ENCODE measurements at places on chromosomes 3 and 15.

GRCh38 chr15:85541744-85542143 lies 161.3 kb downstream of the AKAP13 start:
- no peak for DNase-seq

- no peak for DNase-seq
These were observed 92.1 kb upstream of the FXR1 start for GRCh38 chr3:180820400-180820799.

DNA sequence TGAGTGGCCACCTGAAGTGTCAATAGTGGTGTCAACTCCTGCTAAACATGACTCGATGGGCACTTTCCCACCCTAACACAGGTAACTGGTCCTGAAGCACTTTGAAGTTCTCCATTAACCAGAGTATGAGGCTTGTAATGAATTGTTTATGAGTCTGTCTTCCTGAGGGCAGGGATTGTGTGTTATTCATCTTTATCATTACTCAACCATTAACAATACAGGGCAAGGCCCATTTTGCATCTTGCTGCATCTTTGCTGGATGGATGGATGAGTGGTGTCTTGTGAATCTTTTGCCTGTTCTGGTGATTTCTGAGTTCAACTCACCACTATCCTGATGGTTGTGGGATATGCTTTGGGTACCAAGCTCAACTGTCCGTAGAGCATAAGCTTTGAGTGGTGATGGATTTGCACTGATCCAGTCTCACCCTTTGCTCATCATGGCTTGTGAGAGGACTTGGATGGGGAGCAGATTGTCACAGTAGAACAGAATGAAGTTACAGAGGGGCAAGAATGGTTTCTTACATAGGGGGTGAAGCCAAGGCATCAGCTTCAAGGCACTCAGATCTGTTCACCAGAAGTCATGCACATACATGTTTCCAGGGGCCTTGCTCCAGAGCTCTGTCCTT lies 22.3 kb upstream of the EPB42 start:
- DNase-seq, result no peak

DNA sequence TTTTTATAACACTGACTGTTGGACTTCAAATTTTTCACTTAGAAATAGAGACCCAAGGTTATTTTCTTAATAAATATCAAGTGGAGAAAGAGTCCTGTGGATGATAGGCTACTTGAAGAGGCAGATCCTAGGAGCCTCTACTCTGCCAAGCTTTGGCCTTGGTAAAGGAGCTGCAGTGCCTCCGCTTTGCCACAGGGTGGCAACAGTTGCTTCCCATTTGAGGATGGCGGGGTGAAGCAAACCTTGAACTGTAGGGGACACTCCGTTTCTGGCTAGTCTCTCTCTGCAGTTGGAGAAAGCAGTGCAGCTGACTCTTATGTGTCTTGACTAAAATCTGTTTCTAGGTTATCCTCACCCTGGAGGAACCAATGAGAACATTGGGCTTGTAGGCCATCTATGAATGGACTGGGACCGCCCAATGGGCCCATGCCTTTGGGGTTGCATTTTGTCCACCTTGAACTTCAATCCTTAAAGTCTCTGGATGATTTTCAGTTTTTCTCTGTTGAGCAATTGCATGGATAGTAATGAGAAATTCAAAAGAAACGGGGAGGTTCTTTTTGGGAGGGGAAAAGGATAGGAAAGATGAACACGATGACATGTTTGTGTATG lies 9.8 kb downstream of the SCG5 start:
- no peak for DNase-seq

GRCh38 chr3:123138839-123139444 lies 62.8 kb upstream of the SEC22A start:
- no peak for DNase-seq

DNA sequence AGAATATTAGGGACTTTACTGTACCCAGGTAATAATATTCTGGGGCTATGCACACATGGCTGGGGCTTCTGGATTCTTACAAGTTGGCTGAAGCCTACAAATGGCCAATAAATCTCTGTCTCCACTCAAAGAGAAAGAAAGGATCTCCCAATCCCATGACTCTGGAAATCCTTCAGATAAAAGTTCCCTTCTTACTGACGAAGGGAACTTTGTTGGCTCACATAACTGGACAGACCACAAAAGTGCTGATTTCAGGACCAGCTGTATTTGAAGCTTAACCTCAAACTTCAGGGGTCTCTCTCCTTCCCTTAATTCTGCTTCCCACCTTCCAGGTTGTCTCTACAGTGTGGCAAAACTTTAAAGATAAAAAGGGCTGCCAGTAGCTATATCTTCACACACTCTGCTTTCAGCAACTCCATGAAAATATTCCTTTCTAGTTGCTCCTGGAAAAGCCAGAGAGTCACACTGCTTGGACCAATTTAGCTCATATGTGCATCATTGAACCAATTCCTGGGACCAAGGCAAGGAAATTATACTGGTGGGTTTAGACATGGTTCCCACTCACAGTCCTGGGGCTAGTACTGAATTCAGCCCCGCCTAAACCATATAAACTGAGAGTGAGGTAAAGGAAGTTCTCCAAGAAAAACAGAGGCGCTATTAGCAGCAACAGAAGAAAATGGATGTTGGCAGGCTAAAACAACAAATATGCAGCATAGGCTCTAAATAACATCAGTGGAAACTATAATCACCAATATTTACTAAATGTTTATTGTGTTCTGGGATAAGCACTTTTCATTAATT lies 290.0 kb upstream of the GADL1 start:
- no peak for DNase-seq

GRCh38 chr3:42653560-42654330 lies at the start of gene ZBTB47:
Gene ZBTB47 (plus strand): TSS chr3:42653697. CDS start chr3:42658356, 4,659 bp downstream.
- DNase-seq, result no peak

- DNase-seq, result no peak
These were observed 517.4 kb downstream of the TUSC7 start for GRCh38 chr3:117226932-117227331.

- DNase-seq, result no peak
These were observed 105.8 kb upstream of the C15orf61 start for GRCh38 chr15:67415181-67415580.

- no peak for DNase-seq
These were observed 169.1 kb downstream of the VPS8 start for GRCh38 chr3:184981071-184981470.

- DNase-seq, result no peak
These were observed 38.5 kb downstream of the ADAMTS7 start for GRCh38 chr15:78772738-78773137.

GRCh38 chr15:66692391-66692790 lies 9.6 kb upstream of the SMAD6 start:
- DNase-seq, result no peak

DNA sequence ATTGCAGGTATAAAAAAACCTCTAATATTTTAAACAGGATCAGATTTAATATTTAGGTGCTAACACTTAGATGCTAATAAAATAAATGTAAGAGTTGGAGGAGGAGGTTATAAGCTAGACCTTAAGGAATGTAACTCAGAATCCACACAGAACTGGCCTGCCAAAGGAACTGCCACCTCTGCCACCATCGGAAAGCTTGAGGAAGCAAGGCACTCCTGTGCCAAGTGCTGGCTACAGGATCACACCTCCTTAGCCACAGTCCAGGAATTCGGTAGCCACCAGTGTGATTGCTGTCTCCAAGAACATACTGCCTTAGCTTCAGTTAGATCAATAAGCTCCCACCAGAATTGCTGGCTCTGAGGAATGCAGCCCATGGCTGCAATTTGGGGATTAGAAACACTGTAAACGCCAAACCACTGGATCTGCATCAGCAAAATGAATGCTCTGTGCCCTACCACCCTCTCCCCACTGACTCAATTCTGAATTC lies 58.0 kb downstream of the FRMD5 start:
- no peak for DNase-seq

GRCh38 chr3:115627180-115628074 lies 4.1 kb downstream of the GAP43 start:
- no peak for DNase-seq

DNA sequence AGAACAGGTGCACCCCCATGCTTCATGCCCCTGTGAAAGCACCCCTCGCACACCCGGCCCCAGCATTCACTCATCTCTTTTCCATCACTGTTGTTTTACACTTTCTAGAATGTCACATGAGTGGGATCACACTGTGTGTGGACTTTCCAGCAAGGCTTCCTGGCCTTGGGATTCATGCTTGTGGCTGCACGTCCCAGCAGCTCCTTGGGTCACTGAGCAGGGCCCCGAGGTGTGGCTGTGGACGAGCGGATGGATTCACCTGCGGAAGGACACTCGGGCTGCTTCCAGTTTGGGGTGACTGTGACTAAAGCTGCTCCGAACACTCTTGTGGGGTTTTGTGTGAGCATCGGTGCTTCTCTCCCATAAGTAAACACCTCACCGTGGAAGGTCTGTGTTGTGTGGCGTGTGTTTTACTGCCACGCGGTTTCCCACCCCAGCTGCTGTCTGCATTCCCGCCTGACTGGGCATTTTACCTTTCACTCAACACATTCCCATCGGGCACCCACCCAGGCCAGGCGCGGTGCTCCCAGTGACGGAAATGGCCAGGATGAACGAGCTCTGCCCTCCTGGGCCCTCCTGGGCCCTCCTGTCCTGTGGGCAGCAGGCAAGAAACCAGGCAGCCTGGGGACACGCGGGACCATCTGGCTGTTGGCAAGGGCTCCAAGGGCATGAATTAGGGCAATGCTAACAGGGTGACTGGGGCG lies 41.4 kb downstream of the DNAJB8 start:
- DNase-seq, result no peak

DNA sequence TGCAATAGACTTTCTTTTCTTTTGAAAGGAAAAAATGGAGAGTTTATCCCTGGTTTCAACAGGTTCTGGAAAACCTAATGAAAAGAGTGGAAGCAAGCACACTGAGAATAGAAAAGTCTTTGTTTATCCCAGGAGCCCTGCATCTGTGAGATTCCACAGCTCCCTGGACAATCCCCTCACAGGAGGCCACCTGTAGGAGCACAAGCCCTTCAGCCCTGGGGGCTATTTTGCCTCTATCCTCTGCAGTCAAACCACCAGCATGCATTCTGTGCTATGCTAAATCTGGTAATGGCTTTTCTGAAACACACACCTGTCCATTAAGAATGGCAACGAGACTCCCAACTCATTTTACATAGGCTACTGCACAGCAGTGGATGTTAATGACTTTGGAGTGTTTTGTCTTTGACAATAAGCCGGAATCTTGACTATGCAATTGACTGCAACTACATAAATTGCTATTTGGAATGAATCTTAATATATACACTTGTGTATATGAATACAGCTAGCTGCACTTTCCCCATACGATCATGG lies 369.4 kb downstream of the NR2F2 start:
- no peak for DNase-seq

DNA sequence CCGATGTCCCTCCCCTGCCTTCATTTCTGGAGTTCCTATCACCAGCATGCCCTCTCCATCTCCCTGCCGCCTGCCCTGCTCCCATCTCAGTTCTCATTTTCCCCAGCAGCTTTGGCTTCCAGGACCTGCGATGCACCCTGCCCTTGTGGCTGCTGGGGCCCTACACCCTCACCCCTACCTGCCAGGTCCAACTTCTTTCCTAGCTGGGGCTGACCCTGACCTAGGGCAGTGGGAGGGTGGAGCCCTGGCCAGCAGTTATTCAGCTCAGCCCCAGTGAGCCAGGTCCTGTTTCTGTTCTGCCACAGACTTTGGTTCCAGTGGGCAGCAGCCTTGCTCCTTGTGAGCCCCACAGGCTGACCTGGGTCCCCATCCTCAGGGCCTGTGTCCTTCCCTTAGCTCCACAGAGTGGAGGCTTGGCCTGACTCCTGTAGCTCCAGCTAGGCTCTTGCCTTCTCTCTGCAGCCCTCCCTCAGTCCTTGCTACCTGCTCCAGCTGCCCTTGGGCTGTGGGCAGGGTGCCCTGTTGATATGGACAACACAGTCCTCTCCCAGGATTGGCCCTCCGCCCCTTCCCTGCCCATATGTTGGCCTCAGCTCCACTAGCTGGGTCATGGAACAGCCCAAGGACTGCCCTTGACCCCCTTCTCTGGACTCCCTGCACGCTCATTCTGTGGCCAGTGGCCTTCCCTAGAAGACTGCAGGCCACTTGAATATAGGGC lies 34.7 kb upstream of the PDE8A start:
- no peak for DNase-seq

All from stimulated activated CD8-positive, alpha-beta memory T cell treated with anti-CD3 and anti-CD28 coated beads, Interleukin-4, amount 100 ng/mL, for 4 hours (primary cell).